Neuronal stem cell (in vitro differentiated cells): ENCODE measurements at places on chromosomes 7 and 10.
A peak's percentile ranks its signal among the peaks of the same experiment; 100 is the strongest.

GRCh38 chr10:87752566-87752965 is 65.5 kb downstream of the ATAD1 start:
- DNase-seq = no peak

DNA sequence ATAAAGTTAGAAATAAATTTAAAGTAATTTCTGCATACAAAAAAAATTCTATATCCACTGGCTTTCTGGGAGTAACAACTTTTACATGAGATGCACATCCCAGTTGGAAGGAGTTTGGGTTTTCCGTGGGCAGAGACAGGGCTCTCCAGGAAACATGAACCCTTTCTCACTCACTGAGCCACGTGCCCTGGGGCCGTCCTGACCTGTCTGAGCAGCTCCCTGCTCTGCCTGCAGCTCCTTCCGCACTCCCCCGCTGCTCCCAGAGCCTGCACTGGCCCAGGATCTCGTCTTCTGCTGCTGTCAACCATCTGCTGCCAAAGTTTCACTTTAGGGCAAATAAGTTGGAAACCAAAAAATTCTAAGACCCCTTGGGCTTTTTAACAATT is 169.1 kb downstream of the DIP2C start:
- DNase-seq = no peak

- no peak for DNase-seq
Measured at GRCh38 chr10:6067457-6067856, 5.3 kb upstream of the IL2RA start.

- DNase-seq = no peak
Measured at GRCh38 chr10:62618576-62619412, 185.7 kb upstream of the ADO start.

DNA sequence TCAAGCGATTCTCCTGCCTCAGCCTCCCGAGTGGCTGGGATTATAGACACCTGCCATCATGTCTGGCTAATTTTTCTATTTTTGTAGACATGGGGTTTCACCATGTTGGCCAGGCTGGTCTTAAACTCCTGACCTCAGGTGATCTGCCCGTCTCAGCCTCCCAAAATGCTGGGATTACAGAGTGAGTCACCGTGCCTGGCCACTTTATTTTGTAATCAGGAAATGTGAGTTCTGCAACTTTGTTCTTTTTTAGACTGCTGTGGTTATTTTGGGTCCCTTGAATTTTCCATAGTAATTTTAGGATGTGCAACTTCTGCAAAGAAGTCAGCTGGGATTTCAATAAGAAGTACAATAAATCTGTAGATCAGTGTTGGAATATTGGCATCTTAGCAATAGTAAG is 96.8 kb downstream of the CYTH3 start:
- no peak for DNase-seq

DNA sequence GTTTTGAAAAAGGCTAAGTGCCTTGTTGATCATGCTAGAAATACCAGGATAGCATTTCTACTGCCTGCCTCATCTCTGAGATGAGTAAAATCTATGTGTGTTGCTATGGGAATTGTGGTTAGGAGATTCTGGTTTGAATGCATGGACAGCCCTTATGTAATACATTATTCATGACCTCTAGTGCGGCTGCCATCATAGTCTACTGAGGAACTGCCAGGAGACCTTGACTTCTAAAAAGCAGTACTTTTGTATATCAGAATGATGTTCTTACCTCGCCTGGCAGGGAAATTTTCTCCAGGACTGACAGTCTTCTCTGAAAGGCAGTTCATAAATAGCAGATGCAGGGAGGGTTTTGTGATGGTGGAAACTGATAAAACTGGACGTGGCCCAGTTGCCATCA is 248.5 kb downstream of the NSUN6 start:
- DNase-seq = no peak

- DNase-seq = no peak
Measured at GRCh38 chr7:20240080-20240926, 23.1 kb upstream of the MACC1 start.

DNA sequence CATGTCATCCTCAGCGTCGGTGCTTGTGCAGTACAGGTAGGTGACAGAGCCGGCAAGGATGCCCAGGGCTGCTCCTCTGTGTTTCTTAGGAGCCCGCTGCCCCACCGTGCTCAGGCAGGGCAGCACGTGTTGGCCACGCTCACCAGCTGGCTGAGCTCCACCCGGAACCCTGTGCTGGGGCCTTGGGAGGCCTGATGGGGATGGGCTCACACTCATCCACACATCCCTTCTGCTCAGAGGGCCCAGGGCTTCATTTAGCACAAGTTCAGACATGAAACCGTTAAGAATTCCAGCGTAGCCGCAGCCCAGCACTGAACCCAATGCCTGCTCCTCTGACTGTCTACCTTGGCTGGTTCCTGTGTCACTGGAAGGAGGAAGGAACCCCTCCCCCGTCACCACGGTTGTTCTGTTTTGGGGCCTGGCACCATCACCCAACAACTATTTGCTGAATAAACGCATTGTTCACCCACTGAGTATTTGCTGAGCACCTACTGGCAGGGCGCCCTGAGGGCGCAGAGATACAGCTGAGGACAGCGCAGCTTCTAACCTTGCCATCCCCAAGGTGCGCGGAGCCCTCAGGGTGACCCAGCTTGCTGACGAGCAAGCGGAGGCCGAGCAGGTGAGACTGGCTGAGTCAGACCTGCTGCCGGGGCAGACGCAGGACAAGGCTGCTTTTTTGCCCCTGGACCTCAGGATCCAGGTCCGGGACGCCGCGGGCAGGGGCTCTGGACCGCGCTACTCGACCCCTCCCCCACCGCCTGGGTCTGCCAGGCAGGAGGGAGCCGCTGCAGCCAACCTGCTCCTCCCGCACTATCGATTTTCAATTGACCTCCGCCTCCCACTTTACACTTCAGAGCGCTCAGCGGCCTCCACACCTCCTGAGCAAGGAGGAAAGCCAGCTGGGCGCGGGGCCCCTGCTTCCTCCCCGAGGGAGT is 50.6 kb upstream of the RET start:
- no peak for DNase-seq

GRCh38 chr10:31131251-31131650 is 99.6 kb upstream of the ZNF438 start:
- DNase-seq = no peak

DNA sequence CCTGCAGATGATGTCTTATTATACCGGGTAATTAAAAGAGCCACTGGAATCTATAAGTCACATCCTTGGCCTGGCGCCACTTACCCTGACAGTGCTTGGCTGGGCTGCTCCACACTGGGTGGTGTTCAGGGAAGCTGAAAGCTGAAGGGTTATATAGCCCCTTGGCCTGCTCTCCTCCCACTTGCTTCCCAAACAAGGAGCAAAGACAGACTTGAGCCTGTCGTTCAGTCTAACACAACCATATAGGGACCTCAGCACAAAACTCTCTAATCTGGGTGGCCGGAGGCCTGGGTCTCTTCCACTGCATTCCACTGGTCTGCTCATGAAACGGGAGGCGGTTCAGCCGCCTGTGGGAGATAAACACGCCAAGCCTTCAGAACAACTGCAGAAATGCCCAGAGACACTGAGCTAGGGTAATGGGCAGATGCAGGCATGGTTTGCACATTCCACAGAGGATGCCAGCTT is at the start of gene ACTA2:
TSS of gene ACTA2 (minus strand) at position 127 of the 465 bp plus-strand sequence. CDS start 3,843 bp downstream, outside the sequence.
- DNase-seq = no peak

DNA sequence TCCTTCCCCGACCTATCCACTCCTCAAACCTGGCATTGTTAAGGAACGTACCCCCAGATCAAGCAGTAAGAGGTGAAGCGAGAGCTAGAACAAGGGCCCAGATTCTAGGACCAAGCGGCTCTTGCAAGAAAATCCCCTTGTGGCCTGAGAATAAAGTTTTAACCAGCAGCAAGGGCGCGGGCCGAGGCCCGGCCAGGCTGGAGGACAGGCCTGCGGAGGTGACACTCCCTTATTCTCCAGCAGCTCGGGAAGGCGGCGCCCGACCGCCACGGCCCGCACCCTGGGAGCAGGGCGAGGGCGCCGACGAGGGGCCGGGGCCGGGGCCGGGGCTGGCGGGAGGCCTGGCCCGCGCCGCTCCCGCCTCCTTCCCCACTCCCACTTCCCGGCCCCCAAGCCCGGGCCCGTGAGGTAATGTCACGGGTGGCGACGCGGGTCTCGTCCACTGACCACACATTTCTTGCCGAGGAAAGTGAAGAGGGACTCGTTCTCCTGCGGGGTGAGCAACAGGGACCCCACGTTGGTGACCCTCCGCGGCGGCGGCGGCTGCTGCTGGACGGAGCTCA is 551 bp downstream of the WASL start:
- DNase-seq = peak; percentile 27

DNA sequence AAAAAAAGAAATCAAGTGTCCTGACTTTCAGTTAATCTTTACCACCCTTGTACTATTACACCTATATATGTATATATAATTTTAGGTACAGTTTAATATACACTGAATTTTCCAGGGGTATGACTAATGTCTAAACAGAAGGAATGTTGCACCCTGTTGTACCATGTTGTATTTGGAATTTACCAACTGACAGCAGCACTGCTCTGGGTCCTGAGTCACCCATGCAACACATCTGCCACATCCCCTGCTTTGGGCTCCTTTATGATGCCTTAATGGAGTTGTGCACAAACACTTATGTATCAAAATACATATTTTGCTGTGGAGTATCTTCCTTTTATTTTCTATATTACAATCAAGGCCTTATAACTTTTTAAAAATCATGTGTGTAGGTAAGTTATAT is 21.2 kb downstream of the YAE1 start:
- no peak for DNase-seq

DNA sequence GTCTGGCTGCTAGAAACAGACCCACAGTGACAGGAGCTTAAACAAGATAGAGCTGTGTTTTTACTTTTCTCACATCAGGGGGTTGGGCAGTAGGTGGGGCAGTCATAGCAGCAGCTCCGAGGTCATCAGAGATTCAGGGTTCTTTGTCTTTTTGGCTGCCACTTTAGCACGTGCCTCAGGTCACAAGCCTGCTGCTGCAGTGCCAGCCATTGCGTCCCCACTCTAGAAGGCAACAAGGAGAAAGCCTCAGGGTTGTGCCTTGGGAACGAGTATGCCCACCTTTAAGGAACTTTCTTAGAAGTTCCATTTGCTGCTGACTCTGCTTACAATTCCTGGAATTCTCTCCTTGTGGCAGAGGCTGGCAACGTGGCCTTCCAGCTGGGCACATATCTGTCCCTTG is 660.7 kb upstream of the FOXK1 start:
- DNase-seq = no peak

GRCh38 chr7:143023047-143023446 is 3.9 kb downstream of the OR9A2 start:
- no peak for DNase-seq

DNA sequence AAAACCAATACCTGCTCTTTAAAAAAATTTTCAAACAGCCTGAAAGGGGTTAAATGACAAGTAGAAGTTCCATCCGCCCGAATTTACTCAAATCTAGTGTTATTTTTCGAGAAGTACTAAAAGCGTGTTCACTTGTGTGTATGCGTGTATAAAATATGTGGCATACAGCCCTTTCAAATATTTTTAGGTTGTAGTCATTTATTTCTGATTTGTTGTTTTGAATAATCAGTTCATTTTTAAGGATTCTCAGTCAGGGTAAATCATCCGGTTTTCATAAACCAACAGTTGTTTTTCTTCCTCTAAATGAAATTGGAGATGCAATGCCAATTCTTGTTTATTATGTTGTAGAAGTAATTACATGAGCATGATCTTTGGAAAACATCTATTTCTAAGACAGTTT is 6.9 kb upstream of the SUN1 start:
- DNase-seq = no peak

- DNase-seq = no peak
Measured at GRCh38 chr10:122286867-122287266, 15.8 kb downstream of the BTBD16 start.

DNA sequence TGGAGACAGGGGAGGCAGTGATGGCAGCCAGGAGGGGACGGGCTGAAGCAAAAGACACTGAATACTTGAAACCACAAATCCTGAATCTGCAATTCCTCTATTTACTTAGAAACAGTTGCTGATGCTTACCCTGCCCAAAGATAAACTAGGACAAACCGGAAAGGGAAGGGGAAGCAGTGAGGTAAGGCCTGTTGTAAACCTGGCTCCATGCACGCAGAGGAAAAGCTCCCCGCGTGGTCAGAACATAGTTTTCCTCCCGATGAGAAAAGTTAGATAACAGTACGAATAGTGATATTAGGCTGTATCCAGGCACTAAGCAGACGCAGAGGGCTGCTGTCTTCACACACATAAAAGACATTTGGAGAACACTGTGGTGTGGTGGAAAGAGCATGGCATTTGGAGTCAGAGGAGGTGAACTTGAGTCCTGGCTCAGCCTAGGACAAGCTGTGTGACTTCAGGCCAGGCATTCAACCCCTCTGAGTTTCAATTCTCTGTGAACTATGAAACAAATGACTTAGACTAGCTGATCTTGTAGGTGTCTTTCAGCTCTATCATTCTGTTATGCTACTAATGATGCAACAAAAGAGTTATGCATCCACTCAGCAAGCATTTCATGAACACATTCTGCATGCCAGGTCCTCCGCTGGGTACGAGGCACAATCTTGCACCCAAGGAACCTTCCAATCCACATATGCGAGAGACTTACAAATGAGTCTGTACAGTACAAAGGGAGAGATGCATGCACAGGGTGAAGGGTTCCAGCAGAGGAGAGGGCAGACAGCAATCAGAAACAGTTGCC is 80.9 kb downstream of the SORBS1 start:
- DNase-seq = no peak

- no peak for DNase-seq
Measured at GRCh38 chr10:79066411-79067240, 2.1 kb upstream of the ZMIZ1 start.

- DNase-seq = no peak
Measured at GRCh38 chr7:124575176-124575575, 190.4 kb downstream of the GPR37 start.

DNA sequence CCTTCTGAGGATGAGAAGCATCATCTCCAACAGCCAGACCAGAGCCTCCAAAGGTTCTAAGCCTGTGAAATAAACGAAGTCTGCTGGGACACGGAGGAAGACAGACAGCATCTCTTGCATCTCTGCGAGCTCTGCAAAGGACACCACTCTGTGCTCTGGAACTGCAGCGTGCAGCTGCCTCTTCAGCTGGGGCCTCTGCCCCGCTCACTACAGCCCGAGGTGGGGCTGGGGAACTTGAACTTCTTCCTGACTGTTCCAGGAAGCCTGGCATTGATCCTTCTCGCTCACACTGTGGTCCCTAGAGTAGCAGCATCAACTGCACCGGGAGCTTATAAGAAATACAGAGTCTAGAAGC is 163.3 kb downstream of the USP6NL start:
- no peak for DNase-seq

GRCh38 chr7:77335581-77335980 is 80.6 kb downstream of the GSAP start:
- no peak for DNase-seq
